ENCODE measurements at places on chromosomes 3 and 15. TPM values are rescaled to one million over a fixed set of nuclear protein-coding genes. Genes with fewer than 3 reads are reported as not detected.
A peak's percentile ranks its signal among the peaks of the same experiment; 100 is the strongest.

The SERF2 gene
- 603 TPM for total RNA-seq

The MME gene
- total RNA-seq: 67.3 TPM

DNA sequence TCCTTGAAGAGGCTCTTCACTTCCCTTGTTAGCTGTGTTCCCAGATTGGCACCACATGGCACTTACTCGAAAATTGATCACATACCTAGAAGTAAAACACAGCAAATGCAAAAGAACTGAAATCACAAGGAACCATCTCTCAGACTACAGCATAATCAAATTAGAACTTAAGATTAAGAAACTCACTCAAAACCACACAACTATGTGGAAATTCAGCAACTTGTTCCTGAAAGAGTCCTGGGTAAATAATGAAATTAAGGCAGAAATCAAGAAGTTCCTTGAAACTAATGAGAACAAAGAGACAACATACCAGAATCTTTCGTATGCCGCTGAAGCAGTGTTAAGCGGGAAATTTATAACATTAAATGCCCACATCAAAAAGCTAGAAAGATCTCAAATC, 566.3 kb upstream of the TGFBR2 start:
- no peak for DNase-seq

The IL12A gene
- total RNA-seq: not detected

GRCh38 chr3:10648181-10648580, 142.8 kb upstream of the ATP2B2 start:
- no peak for DNase-seq

DNA sequence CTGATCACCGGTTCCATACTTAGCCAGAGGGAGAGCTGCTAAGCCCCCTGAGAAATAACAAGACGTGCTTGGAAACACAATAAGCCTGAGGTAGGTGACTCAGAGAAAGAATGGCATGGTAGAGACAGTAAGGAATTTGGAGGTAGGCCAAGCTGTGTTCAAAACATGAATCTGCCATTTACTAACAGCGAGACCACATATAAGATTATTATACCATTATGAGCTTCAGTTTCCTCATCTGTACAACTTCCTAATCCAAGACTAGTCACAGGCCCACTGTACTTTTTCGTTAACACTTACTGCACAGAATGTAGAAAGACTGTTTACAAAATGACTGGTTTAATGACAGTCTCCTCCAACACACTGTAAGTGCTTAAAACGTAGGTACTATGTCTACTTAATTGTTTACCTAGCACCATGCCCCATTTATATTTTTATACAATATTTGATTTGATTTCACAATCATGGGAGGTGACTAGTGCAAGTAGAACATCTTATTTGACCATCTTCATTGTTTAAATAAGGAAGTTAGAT, 25.7 kb downstream of the ATOSA start:
- DNase-seq: no peak

DNA sequence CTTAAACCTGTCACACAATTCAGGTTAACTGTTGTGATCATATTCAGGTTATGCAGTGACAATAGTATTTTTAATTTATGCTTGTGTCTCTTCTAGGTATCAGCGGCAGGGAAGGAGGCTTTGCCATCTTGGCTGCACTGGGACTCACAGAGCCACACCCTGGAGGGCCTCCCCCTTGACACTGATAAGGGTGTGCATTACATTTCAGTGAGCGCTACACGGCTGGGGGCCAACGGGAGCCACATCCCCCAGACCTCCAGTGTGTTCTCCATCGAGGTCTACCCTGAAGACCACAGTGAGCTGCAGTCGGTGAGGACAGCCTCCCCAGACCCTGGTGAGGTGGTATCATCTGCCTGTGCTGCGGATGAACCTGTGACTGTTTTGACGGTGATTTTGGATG, 23.6 kb upstream of the BSN start:
- DNase-seq: no peak

DNA sequence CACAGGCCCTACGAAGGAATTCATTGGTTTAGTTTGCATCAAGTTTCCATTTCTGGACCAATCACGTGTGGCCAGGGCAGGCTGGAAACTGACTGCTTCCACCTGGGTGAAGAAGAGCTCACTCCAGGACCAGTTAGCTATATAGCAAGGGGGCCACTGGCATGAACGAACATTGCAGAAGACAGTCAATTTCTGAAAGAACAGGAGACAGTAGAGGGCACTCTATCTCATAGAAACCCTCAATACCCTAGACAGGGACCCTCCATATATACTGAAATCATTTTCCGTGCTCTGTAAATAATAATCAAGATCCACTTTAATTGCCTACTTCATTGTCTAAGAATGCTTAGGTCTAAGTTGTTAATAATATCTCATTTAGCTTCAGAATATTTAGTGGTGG, 215.6 kb downstream of the CADPS start:
- no peak for DNase-seq

GRCh38 chr3:126287536-126288241, 69.5 kb downstream of the KLF15 start:
- peak; percentile 67 for DNase-seq

- DNase-seq: no peak
Measured at GRCh38 chr3:8911781-8912180, 51.5 kb downstream of the RAD18 start.

The SEMA3B gene
- total RNA-seq: 3.1 TPM

- DNase-seq: peak; percentile 22
Measured at GRCh38 chr3:123584284-123584987, 417 bp downstream of the HACD2 start.

DNA sequence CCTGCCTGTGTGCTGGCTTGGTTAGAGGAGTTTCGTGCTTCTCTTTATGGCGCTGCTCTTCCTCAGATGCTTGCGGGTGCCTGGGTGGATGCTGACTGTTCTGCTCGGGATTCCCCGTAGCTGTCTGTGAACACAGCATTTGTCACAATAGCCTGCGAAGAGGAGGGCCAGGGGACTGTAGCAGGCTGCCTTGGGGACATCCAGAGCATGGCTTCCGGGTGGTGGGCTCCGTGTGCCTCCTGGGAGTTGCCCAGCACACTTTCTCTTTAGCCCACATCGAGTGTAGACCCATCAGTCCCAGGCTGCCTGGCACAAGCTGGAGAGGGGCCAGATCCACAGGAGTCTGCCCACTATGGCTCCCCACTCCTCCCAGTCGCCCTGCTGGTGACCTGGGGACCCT, 22.4 kb downstream of the LRRK1 start:
- DNase-seq: no peak

The AADACL2 gene
- total RNA-seq: not detected

The PLSCR2 gene
- total RNA-seq: not detected

The GOLGA6D gene
- not detected for total RNA-seq

- DNase-seq: no peak
Measured at GRCh38 chr3:189794518-189794917, 163.3 kb downstream of the TP63 start.

The SLC9C1 gene
- not detected for total RNA-seq

- DNase-seq: no peak
Measured at GRCh38 chr3:153621953-153622352, 459.9 kb downstream of the RAP2B start.

The SYNPR gene
- not detected for total RNA-seq

The WNT5A gene
- total RNA-seq: 1.8 TPM

DNA sequence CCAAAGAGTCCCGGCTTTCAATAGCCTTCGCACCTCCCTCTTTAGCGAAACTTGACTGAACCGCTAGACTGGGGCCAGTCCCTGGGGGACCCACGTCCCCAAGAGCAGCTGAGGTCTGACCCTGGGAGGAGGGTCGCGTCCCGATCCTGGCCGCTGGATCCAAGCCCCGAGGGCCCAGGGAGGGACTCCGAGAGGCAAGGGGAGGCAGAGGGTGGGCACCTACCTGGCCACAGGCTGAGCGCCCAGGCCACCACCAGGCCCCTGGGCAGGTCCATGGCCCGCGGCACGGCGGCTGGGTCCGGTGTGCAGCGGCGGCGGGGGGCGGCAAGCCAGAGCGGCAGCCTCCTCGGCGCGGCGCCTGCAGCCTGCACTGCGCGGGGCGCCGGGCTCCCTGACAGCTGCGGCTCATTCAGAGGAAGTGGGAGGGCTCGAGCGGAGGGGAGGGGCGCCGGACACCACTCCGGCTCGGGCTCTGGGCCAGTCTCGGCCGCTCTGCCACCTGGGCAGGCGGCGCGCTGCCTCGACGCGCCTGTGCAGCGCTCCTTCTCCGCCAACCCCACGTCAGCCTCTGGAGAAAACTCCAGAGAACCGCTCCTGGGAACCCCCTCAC, at the start of gene ITGA11:
ITGA11 (minus strand) TSS at position 372 of the 610 bp plus-strand sequence; CDS start at position 275, 97 bp downstream.
- DNase-seq: peak; percentile 46

The WDR72 gene
- total RNA-seq: not detected

The ARL13B gene
- 1.6 TPM for total RNA-seq

GRCh38 chr3:80898211-80898610, 863.2 kb downstream of the GBE1 start:
- DNase-seq: no peak

GRCh38 chr15:92579486-92579885, 76.1 kb downstream of the FAM174B start:
- DNase-seq: no peak

GRCh38 chr15:66859688-66860253, 157.7 kb downstream of the SMAD6 start:
- DNase-seq: no peak

The GPR160 gene
- 0.86 TPM for total RNA-seq

The ZNF620 gene
- total RNA-seq: 0.80 TPM

The BHLHE40 gene
- total RNA-seq: 19.2 TPM

- no peak for DNase-seq
Measured at GRCh38 chr15:80605591-80606150, 89.4 kb upstream of the ABHD17C start.

The SEMA5B gene
- 0.26 TPM for total RNA-seq

- DNase-seq: no peak
Measured at GRCh38 chr3:147428754-147429153, 19.6 kb downstream of the ZIC1 start.

The WNT7A gene
- total RNA-seq: not detected

The MAP6D1 gene
- 9.1 TPM for total RNA-seq

DNA sequence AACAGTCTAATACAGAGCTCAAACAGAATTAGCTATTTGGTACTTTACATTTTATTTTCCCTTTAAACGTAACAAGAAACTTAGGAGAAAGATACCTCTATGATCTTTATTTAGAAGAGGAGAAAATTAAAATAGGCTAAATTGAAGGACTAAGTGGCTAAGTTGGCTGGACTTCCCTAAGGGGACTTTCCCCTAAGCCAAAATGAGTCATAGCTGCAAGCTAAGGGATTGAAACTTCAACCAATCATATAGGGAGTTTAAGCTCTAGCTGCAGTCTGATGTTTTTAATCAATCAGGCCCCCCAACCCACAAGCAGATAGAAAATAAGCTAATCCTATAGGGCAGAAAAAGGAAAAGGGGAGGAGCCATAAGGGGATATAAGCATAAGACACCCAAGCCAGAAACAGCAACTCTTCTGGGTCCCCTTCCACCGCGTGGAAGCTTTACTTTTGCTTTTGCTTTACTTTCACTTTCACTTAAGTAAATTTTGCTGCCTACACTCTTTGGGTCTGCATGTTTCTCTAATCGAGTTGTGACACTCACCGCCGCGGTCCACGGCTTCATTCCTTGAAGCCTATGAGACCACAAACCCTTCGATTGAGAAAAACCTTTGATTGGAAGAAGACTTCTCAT, 1108.5 kb upstream of the EPHA6 start:
- DNase-seq: no peak

- no peak for DNase-seq
Measured at GRCh38 chr15:26103002-26103404, 239.9 kb upstream of the ATP10A start.

DNA sequence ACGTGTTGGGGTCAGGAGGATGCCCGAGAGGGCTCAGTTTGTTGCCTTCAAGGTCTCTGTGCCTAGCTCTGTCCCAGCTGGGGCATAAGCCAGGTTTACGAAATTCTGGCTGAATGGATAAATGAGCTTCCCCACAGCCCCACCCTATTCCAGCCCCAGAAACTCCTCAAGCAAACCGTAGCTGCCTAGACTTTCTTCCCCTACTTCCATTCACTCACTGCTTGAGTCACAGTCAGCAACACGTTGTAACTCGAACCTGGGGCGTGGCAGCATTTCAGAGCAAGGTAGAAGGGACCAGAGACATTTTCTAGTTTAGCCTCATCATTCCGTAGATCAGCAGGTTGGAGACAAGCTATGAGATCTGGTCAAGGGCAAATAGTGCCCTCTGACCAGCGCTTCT, 24.2 kb downstream of the NMNAT3 start:
- DNase-seq: no peak

DNA sequence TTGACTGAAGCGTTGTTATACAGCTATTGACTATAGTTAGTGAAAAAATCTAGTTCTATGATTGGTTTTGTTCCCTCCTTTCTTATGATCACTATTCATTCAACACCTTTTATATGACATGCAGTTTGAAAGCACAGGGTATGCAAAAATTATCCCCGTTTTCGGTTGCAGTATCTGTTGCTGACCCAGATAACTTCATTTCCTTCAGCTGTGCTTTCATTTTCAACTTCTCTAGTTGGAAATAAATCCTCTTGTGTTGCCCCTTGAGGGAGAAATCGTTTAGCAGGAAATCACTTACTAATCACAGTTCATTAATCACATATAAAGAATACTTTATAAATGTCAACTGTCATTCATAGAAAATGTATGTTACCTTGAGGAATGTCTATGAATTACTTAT, 55.1 kb downstream of the MBNL1 start:
- DNase-seq: no peak

The CRELD1 gene
- total RNA-seq: 42.3 TPM

GRCh38 chr3:177050501-177051237, 146.6 kb downstream of the TBL1XR1 start:
- no peak for DNase-seq
